ENCODE measurements at places on chromosomes 3 and 15. TPM values are rescaled to one million over a fixed set of nuclear protein-coding genes. Genes with fewer than 3 reads are reported as not detected.

GRCh38 chr3:98695796-98696195 is 67.3 kb upstream of the ST3GAL6 start:
- no peak for DNase-seq

- DNase-seq, result no peak
Measured at GRCh38 chr3:94643400-94643799, 580.5 kb downstream of the NSUN3 start.

- no peak for DNase-seq
Measured at GRCh38 chr3:42658091-42658770, 4.7 kb downstream of the ZBTB47 start.

- no peak for DNase-seq
Measured at GRCh38 chr3:17423786-17424536, 318.5 kb downstream of the TBC1D5 start.

- DNase-seq, result no peak
Measured at GRCh38 chr3:156409694-156410093, 145.2 kb downstream of the SSR3 start.

ATP10A gene
- total RNA-seq, result 13.2 TPM

All from epithelial cell of proximal tubule (primary cell).